ENCODE measurements at places on chromosomes 3 and 15.

- DNase-seq: no peak
Observed at GRCh38 chr15:20357481-20358065, 184.0 kb downstream of the GOLGA6L6 start.

DNA sequence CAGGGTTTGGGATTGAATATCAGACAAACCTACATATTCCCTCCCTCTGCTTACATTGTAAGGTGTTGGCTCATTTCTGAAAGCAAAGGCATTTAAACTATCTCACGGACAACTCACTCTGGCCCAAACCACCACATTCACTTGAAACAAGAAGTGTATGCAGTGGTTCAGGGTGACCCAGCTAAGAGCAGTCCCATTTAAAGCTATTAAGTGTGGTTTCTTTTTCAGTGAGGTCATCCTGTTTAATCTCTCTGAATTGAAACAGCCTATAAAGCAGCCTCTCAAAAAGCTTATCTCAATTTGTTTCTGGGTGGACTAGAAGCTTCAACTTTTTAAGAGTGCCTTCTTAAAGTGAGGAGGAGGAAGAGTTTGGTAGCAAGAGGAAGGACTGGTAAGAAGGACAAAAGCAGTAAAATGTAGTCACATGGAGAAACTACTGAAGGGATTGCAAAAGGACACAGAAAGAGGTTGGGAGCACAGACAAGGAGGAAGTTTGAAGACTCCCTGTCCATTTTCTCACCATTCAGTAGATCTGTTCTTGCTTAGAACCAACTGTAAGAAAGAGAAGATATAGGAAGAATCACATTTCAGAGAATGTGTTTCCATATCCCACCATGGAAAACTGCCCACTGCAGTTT is 151.6 kb downstream of the TMCO5A start:
- no peak for DNase-seq

DNA sequence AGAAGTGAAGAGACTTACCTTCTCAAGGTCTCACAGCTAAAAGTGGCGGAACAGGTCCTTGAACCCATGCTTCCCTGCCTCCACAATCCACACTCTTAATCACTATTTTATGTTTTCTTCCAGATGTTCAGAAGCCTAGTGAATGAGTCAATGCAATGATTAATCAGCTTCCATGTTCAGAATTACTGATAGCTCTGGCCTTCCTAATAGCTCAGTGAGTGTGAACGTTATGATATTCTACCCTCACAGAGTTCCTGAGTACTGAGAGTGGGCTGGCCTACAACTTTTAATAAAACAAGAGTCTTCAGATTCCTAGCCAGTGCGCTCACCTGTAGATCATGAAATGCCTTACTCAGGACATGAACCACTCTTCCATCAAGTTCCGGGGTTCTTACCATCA is 443.0 kb upstream of the ADAMTS9 start:
- DNase-seq: no peak

- no peak for DNase-seq
Observed at GRCh38 chr15:75213768-75214221, 12.1 kb downstream of the C15orf39 start.

DNA sequence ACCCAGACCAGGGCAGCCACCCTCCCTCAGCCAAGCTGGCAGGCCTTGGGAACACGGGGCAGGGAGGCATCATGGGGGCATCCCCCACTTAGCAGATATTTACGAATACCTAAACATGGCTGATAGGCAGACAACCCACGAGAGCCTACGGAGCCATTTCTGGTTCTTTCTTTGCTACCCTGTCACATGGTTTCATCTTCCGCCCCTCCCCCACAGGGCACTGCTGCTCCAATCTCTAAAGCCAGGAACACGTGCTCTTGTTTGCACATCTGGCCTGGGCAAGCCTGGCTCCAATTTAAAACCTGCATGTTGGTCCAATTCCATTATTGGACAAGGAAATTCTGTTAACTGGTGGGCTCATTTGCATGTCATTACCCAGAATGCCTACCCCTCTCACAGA is 447.4 kb upstream of the NR2F2 start:
- DNase-seq: no peak

DNA sequence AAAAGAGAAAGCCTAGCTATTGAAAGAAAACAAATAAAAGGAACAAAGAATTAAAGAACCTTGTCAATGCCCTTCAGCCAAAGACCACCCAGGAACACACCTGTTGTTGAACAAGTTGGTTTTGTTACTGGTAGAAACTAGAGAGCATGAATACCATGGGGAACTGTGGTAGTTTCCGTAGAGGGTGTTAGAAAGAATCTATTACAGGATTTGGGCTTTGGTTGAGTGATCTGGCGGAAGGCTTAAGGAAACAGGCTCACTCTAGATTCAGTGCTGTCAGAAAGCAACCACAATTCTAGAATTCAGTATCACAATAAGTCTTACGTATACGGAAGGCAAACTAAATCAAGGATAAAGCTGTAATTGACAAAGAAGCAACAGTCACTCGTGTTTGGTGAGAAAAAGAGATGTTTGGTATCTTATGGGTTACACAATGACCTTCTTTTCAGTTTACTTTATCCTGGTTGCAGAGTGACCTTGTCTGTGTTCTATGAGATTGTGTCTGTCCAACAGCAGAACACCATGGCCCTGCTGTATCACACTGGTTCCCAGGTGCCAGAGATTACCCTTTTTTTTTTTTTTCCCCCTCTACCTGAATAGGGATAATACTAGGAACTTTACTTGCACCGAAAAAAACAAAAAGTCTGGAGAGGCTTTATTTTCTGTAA is 265.9 kb downstream of the SHQ1 start:
- no peak for DNase-seq

DNA sequence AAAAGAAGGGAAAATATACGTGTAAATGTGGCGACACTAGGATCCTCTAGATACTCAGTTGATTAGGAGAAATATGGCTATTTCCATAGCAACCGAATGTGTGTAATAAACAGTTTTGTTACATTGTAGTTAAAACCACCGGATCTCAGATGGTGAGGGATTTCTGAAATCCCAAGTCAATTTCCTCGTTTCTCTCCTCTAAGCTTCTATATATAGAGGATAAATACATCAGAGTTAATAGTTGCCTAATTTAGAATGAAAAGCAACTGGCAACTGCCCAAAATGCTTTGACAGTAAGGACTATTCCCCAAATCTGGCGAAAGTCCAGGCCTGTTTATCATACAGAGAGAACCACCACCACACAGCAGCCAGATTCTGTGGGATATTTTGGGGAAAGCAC is 112.6 kb downstream of the GABRB3 start:
- no peak for DNase-seq

DNA sequence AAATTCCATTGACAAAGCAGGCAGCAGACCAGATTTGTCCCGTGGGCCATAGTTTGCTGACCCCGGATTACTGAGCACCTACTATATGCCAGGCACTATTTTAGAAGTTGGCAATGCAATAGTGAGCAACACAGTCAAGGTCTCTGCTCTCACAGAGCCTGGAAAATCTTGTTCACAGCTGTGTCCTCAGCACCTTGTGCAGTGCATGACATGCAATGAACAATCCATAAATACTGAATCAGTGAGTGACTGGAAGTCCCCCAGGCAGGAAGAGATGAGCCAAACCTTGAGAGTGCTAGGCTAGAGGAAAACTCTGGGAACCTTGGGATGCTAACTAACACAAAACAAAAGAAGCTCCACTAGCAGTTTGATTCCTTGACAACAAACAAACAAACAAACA is 14.4 kb downstream of the TM4SF1 start:
- DNase-seq: no peak

DNA sequence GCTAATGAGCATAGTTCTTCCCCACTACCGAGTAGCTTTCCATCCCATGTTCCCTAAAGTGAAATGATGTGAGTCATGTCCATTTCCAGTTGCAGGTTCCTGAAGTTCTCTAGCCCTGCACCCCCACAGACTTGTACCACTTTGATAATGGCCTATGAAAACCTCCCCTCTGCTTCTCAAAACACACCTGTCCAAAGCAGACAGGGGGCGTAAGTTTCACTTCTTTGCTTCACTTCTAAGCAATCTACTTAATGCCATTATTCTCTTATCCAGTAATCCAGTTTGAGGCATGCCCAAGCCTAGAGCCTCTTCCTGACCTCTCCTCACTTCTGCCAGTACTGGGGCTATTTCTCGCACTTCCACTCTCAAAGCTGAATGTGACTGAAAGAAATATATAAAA is 305.1 kb downstream of the IGSF11 start:
- no peak for DNase-seq

DNA sequence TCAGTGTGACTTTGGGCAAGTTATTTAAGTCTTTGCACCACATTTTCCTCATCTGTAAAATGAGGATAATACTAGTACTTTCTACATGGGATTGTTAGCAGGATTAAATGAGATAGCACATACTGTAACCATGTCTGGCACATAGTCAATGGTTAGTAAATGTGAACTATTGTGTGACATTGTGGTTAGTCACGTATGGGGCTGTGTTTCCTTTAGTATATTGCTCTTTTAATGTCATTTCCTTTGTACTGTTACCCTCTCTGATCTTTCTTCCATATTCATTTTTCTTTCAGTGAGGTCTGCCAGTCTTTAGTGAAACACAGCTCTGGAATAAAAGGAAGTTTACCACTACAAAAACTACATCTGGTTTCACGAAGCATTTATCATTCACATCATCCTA is 21.4 kb downstream of the OPA1 start:
- DNase-seq: no peak

DNA sequence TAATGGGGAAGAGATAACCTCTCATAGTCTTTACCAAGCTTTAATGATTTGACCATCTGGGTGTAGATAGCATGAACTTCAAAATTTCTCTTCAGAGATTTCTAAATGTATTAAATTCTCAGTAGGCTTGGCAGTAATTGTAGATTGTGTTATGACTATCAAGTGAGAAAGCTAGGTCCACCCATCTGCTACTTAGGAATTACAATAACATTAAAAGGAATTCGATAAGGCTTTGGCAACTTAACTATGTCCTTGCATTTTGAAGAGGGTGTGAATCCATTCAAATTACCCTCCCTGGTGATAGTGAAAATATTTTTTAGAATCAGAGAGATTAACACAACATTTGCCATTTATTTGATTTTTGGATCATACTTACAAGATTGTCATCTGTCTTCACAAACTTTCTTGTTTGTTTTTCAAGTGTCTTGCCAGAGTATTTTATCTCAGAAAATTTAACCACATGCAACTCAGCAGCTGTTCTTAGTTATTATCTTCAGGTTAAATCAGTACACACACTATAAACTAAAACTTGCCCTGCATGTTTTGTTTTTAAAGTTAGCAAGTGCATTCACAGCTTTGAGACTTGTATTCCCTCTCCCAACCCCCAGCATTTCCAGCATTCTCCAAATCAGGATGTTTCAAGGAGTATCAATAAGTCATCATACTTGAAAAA is 69.6 kb upstream of the COL8A1 start:
- no peak for DNase-seq

DNA sequence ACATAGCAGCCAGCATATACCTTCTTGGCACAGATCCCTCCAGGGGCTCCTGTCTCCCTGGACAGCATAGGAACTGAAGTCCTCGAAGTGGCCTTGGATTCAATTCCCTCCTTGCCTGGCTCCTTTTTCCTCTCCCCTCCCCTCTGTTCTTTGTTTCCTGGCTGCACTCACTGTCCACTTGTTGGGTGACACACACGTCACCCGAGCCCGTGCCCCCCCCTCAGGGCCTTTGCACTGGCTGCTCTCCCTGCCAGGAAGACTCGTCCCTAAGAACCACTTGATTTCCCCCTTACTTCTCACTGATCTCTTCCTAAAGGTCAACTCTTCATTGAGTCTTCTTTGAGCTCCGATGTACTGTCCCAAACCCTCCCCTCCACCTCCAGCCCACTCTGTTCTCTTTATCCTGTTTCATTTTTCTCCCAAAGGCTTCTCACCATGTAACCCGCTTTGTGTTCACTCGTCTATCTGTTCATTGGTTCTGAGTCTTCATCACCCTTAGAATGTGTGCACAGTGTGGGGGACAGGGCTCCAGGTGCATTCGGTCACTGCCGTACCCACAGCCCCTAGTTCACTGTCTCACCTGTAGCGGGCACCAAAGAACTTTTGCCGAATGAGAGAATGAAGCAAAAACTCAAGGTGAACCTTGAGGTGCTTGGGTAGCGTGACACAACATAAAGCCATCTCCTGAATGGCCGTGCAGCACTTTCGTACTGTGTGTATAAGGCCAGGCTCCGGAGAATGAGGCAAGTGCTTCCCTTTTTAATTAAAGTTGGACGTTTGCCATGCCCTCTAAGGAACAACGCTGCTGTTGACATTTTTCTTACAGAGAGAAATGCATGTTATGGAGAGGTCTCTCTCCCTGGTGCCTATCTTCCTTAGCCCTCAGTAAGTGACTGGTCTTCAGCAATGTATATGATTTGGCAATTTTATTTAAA is 74.0 kb downstream of the CHRNA7 start:
- DNase-seq: no peak

DNA sequence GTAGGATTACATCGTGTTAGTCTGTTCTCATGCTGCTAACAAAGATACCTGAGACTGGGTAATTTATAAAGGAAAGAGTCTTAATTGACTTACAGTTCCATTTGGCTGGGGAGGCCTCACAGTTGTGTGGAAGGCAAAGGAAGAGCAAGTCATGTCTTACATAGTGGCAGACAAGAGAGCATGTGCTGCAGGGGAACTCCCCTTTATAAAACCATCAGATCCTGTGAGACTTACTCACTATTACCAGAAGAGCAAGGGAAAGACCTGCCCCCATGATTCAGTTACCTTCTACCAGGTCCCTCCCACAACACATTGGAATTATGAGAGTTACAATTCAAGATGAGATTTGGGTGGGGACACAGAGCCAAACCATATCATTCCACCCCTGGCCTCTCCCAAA is 3.4 kb downstream of the SLC25A26 start:
- DNase-seq: no peak

DNA sequence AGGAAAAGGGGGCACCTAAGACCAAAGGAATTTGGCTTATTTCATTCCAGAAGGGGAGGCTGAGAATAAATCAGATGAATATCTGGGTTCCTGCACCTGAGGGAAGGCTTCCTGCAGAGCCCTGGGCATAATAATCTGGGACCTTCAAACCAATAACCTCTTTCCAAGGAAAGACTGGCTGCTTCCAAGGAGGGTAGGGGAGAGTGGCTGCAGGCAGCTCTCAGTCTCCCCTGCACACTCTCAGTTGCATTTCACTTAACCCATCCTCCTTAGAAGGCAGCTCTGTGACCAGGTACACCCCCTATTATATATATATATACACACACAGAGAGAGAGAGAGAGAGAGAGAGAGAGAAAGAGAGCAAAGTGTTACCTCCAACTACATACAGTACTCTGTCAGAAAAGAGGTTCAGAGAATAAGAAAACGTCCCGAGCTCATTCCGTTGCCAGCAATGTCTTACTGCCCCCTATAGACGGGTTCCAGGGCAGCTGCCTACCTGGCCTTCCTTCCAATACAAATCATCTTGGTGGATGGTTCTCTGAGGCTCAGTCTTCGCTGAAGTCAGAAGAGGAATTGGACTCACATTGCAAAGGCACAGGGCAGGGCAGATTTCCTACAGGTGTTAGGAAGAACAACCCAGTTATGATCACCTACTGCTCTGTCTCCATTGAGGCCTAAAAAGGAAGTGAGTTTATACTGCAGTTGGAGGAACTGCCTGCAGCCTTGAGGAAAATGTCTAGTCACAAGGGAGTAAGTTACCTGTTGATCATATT is 26.1 kb downstream of the CAPN3 start:
- DNase-seq: no peak

Data from brain pericyte (primary cell).